ENCODE measurements at places on chromosomes 12 and 14.
A peak's percentile ranks its signal among the peaks of the same experiment; 100 is the strongest.

DNA sequence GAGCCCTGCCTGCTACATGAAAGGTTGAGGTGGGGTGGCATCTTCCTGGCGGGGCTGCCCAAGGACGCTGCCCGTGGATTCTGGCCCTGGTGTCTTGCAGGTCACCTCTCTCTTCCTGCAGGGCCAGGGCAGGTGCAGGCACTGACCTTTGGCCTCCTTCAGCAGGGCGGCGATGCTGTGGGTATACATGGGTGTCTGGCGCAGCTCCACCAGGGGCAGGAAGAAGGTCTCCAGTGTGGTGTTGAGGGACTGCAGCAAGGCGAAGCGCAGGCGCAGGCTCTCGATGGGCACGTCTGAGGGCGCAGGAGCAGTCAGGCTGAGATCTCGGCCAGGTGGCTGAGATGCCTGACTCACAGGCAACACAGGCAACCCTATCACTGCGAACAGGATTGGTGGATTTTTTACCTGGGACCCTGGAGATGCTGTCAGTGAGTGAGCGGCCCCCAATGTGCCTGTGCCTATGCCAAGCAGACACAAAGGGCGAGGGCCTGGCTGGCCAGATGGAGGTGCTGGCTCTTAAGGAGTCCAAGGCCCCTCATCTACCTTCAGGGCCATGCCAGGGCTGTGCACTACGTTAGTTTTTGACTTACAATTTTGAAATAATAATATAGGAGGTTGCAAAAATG, 45.7 kb downstream of the TRAFD1 start:
- no peak for DNase-seq

GRCh38 chr12:67091204-67091603, 178.0 kb upstream of the CAND1 start:
- no peak for DNase-seq

DNA sequence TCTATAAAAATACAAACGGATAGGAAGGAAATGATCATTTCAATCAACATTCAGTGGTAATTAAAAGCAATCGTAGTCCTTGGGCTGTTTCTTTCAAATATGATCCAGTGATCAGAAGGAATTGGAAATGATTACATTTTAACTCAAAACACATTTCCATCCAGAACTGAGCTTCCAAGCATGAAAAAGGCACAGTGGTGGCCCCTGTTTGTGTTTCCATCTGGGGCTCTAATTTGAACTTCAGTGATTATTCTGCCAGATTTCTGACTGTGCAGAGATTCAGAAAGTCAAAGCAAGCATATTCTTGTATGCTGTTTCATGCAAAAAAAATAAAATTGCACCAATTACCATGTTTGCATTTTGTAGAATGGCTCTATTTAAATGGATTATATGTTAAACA, 157.0 kb upstream of the LMNTD1 start:
- DNase-seq, result no peak

DNA sequence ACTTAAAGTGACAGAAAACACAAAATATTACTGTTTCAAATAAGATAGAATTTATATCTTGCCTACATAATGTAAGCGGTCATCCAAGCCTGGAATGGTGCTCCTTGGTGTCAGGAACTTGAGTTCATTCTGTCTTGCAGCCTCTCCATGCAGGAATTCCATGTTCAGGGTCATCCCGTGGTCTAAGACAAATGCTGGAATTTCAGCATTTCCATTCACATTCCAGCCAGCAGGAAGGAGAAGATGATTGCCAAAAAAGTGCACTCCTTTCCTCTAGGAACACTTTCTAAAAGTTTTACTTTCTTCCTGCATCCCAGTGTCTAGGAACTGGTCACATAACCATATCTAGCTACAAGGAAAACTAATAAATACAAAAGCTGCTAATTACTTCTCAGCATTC, 106.3 kb downstream of the PTPRO start:
- no peak for DNase-seq

DNA sequence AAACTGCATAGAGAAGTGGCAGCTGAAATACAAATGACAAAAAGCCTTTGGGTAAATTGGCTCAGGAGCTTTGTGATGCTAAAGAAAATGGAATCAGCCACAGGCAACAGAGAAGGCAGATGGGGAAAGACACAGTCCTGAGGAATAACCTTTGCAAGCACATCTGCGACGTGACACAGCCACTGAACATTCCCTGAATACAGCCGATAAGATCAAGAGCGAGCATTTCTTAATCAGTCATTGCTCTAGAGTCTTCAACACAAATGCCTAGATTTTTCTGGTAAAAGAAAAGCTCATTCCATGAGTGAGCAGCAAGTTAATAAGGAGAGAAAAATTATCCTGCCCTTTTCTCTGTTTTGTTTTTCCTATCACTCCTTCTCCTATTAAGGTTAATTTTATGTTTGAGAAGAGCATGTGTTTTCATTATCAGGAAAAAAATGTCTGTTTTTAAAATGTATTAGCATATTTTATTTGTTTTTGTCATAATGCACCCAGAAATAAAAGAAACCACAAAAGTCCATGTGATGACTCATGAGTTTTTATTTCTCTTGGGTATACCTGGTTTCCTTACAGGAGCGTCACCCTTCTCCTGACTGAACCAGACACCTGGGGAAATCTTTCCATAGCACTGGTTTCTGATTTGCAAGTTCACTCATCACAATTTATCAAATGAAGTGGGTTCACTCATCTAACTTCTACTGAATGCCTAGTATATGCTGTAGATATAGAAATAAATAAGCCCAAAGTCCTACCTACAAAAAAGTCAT, 45.4 kb upstream of the PCED1B start:
- DNase-seq, result no peak

DNA sequence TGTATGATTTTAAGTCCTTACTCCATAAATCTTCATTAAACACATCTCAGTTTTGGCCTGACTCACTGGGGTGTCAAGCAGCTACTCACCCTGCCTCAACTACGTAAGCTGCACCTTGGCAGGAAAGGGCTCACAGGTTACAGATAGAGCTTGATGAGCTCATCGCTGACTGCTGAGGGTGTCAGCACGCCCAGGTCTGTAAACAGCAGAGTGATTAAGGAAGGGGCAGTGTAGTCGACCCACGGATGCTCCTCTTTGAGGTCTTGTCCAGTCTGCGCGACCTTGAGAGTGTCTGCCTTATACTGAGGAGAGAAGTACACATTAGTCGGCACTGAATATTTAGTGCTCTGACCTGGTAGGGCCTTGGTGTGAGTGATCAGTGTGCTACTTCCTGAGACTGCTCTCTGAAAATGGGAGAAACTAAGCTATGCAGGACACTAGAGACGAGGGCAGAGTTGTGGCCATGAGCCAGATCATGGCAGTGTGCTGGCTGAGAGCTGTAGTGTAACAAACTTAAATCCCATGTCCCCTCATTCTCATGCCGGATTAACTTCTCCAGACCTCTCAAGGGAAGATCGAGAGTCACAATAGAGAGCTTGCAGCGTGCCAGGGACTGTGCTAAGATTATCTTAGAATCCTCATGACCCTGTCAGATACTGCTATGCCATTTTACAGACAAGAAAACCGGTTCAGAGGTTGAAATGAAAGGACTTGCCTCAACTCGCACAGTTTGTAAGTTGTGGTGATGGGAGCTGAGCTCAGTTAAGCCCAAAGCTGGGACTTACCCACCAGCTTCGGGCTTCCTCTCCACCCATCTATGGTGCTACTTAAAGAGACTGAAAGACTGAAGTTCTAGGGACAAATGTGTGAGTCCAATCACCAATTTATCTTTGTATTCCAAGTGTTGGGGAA, 11.6 kb downstream of the EIF2B1 start:
- DNase-seq, result no peak

GRCh38 chr14:23434488-23435222, 805 bp downstream of the MYH7 start:
- DNase-seq, result no peak

- DNase-seq, result peak; percentile 61
Measured at GRCh38 chr12:19739195-19739776, 300.0 kb downstream of the AEBP2 start.

DNA sequence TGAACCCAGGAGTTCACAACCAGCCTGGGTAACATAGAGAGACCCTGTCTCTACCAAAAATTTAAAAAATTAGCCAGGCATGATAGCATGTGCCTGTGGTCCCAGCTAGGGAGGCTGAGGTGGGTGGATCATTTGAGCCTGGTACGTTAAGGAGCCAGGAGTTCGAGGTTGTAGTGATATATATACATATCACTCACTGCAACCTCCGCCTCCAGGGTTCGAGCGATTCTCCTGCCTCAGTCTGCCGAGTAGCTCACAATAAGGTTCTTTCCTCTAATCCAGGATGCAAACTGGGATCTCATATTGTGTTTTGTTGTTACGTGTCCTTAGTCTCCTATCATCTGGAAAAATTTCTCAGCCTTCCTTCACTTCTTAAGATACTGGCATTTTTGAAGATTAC, 24.0 kb upstream of the GSC start:
- no peak for DNase-seq
